Naive B cell (primary cell): ENCODE measurements at places on chromosomes 7 and 10. TPM values are rescaled to one million over a fixed set of nuclear protein-coding genes. Genes with fewer than 3 reads are reported as not detected.

- no peaks in the 10 kb centered on the region for H3K36me3 ChIP-seq
- H3K27me3 ChIP-seq, result peaks cover 7% of the 10 kb centered on the region
- H3K4me3 ChIP-seq, result no peak overlapping the region
- H3K4me1 ChIP-seq, result no peaks in the 10 kb centered on the region
- no peak overlapping the region for H3K27ac ChIP-seq
- DNase-seq, result no peak
Observed at GRCh38 chr10:125123476-125124114, 36.8 kb downstream of the CTBP2 start.

DNA sequence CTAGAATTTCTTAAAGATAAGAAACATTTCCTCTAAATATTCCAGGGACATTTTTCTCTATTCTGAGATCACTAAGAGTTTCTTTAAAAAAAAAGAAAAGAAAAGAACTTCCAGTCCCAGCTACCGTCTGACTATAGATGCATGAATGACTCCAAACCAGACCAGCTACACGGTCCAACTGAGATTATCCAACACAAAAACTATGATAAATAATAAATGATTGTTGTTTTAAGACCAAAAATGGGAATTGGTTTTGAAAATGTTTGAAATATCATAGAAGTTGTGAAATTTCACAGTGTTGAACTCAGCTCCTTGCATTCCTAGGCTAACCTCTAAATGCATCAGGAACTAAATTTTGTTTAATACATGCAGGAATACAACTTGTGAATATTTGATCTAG is 1619.6 kb upstream of the LRRTM3 start:
- no peaks in the 10 kb centered on the region for H3K27me3 ChIP-seq
- H3K4me1 ChIP-seq, result no peaks in the 10 kb centered on the region
- no peaks in the 10 kb centered on the region for H3K36me3 ChIP-seq
- no peak for DNase-seq
- H3K27ac ChIP-seq, result no peak overlapping the region

- H3K27me3 ChIP-seq, result no peaks in the 10 kb centered on the region
- peaks cover 5% of the 10 kb centered on the region for H3K36me3 ChIP-seq
- no peak overlapping the region for H3K27ac ChIP-seq
- peak overlapping the region; percentile 12 for H3K4me3 ChIP-seq
- no peak for DNase-seq
Observed at GRCh38 chr7:103346396-103346795, 1.0 kb upstream of the PSMC2 start.

- no peak overlapping the region for H3K27ac ChIP-seq
- peaks cover 39% of the 10 kb centered on the region for H3K27me3 ChIP-seq
- H3K4me1 ChIP-seq, result no peaks in the 10 kb centered on the region
- no peak for DNase-seq
- no peaks in the 10 kb centered on the region for H3K36me3 ChIP-seq
Observed at GRCh38 chr7:55303220-55303619, 61.9 kb upstream of the LANCL2 start.

Gene VSIR
- 64.0 TPM for polyA plus RNA-seq

DNA sequence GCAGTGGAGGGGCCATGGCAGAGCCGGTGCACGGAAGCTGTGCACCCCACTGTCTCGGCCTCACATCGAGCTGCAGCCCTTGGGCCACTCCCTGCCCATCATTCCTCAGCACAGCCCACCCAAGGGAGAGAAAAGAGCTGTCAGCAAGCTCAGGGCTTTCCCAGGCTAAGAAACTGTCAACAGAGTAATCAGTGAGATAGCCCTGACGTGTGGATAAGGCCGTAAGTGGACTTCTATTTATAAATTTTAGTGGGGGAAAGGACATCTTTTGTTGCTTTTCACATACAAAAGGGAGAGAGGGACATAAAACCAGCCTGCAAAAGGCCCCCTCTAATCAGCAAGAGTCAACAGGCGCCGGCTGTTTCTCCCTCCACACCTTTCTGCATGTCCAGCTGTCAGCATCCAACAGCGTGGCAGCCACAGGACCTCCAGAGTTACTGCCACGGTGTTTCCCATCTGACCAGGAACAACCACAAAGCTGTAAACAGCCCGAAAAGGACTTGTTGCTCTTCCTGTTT is 56.8 kb upstream of the DDC start:
- H3K4me1 ChIP-seq, result no peaks in the 10 kb centered on the region
- no peak overlapping the region for H3K27ac ChIP-seq
- H3K27me3 ChIP-seq, result peaks cover 11% of the 10 kb centered on the region
- H3K36me3 ChIP-seq, result no peaks in the 10 kb centered on the region
- DNase-seq, result no peak

- H3K4me3 ChIP-seq, result no peak overlapping the region
- no peaks in the 10 kb centered on the region for H3K4me1 ChIP-seq
- H3K27ac ChIP-seq, result no peak overlapping the region
- H3K27me3 ChIP-seq, result no peaks in the 10 kb centered on the region
Observed at GRCh38 chr7:30923009-30923773, 11.5 kb downstream of the AQP1 start.

Gene ANKRD22
- polyA plus RNA-seq, result not detected

DNA sequence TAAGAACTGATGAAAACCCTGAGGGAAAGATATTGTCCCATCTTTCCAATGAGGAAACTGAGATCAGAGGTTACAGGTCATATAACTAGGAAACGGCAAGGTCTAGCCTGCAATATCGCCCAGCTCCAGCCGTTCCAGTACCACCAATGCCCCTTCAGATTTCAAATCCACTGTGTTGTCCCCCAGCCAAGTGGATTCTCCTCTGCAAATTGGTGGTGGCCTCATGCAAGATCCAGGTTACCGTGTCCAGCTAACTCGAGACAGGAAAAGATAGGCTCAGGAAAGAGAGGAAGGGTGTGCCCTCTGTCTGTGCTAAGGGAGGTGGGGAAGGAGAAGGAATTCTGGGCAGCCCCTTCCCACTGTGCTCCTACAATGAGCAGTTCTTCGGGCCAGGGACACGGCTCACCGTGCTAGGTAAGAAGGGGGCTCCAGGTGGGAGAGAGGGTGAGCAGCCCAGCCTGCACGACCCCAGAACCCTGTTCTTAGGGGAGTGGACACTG is 25.3 kb downstream of the PRSS2 start:
- peaks cover 76% of the 10 kb centered on the region for H3K4me1 ChIP-seq
- peak overlapping the region; percentile 99 for H3K4me3 ChIP-seq
- peak overlapping the region; percentile 100 for H3K27ac ChIP-seq
- DNase-seq, result no peak

DNA sequence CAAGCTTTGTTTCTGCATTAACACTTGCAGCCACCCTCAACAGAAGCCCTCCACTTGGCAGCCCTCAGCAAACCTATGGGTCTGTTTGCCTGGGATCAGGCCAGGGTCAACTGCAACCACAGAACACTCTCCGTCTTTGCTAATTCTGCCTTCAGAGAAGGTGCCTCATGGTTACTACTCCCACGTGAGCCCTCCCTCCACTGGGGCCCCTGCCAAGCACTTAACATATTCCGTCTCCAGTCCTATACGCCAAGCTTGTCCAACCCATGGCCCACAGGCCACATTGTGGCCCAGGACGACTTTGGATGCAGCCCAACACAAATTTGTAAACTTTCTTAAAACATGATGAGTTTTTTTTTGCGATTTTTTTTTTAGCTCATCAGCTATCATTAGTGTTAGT is 54.7 kb downstream of the HSPA12A start:
- no peak for DNase-seq
- H3K36me3 ChIP-seq, result no peaks in the 10 kb centered on the region
- no peaks in the 10 kb centered on the region for H3K4me1 ChIP-seq
- no peak overlapping the region for H3K27ac ChIP-seq

- H3K27ac ChIP-seq, result no peak overlapping the region
- H3K4me1 ChIP-seq, result peaks cover 12% of the 10 kb centered on the region
- H3K27me3 ChIP-seq, result peaks cover 23% of the 10 kb centered on the region
- DNase-seq, result no peak
- H3K36me3 ChIP-seq, result no peaks in the 10 kb centered on the region
Observed at GRCh38 chr7:129438281-129438838, 4.1 kb downstream of the STRIP2 start.

Gene COL1A2
- not detected for polyA plus RNA-seq

DNA sequence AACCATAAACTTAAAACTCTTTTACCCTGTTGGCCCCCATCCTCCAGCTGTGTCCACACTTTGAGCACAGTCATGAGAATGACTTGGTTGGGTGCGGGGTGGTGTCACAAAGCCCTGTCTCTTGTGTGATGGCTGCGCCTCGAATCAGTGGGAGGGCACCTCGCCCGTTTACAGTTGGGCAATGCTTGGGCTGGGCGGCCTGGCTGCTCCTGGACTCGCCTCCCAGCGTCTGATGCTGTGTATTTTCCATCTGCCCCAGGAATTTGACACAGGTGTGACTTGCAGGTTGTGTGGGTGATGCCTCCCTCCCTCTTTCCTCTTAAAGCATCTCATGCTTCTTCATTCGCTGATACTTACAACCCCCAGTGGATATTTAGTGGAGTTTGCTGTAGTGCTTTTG is 33.7 kb downstream of the CHST12 start:
- H3K27me3 ChIP-seq, result no peaks in the 10 kb centered on the region
- no peak for DNase-seq
- H3K4me3 ChIP-seq, result no peak overlapping the region
- H3K36me3 ChIP-seq, result no peaks in the 10 kb centered on the region

Gene FKBP6
- not detected for polyA plus RNA-seq

DNA sequence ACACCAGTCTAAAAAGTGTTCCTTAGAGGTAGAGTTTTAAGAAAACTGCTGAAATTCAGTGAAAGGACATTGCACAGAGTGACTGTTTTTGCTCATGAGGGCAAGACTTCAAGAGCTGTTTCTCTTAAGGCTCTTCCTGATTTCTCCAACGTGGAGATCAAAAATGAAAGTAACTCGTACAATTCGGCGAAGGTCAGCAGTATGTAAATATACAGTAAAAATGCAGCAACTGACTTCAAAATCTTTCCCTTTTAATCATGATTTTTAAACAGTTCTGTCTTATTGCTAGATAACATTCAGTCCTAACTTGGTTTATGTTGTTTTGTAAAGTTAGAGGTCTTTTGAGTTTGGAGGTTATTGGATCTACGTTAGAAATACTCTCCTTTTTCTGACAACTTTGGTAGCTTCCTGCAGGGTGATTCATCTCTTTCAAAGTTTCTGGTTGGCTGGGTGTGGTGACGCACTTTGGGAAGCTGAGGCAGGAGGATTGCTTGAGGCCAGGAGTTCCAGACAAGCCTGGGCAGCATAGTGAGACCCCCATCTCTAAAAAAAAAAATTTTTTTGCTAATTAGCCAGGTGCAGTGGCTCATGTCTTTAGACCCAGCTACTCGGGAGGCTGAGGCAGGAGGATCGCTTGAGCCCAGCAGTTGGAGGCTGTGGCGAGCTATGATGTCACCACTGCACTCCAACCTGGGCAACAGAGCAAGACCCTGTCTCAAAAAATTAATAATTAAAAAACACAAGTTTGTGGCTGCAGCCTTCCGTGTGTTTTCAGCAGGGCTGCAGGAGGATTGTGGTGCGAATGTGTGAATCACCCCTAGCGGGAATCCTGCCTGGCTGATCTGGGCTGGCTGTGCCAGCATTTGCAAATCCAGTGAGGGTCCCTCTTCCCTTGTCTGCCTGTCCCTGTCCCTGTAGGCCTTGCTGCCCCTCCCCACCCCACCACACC is 29.2 kb upstream of the AP5Z1 start:
- H3K27ac ChIP-seq, result peak overlapping the region; percentile 90
- peaks cover 17% of the 10 kb centered on the region for H3K36me3 ChIP-seq
- H3K4me1 ChIP-seq, result peaks cover 43% of the 10 kb centered on the region
- peak overlapping the region; percentile 86 for H3K4me3 ChIP-seq
- H3K27me3 ChIP-seq, result no peaks in the 10 kb centered on the region
- peak; percentile 17 for DNase-seq

DNA sequence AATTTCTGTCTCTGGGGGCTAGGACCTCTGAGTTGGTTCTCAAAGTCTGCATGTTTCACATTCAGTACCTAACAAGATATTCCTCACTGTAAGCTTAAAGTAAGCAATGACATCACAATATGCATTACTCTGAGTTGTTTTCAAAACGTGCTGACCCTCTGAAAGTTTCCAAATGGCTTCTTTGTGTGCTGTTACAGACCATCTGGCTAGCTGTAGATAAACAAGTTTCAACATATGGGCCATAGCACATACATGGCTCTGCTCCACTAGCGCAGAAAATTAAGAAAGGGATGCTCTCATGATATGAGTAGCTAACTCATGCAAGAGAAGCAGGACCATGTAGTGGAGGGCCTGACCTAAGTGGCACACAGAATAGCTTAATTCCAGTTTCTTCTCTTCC is 119.0 kb downstream of the HTR7 start:
- no peak for DNase-seq
- no peaks in the 10 kb centered on the region for H3K4me1 ChIP-seq
- H3K36me3 ChIP-seq, result no peaks in the 10 kb centered on the region
- H3K4me3 ChIP-seq, result no peak overlapping the region
- H3K27me3 ChIP-seq, result peaks cover 8% of the 10 kb centered on the region
- no peak overlapping the region for H3K27ac ChIP-seq

Gene IDI2
- not detected for polyA plus RNA-seq

Gene OR2A5
- not detected for polyA plus RNA-seq

Gene GPR37
- not detected for polyA plus RNA-seq

DNA sequence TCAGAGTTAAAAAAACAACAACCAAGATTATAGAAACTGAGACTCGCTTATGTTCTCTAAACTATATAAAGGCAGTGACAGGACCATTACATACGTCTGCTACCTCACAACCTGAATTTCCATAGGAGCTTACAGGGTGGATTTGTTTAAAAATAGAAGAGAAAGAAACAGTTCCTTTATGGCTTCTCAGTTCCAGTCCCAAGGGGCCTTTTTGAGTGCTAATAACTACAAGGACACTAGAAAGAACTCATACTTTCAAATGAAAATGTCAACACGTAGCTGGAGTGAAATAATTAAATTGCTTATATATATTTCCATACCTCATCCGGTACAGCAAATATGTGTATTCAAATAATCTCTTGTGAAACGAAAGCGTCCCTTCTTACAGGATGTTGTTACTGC is 19.7 kb downstream of the TSPAN12 start:
- no peaks in the 10 kb centered on the region for H3K4me1 ChIP-seq
- H3K4me3 ChIP-seq, result no peak overlapping the region
- H3K27ac ChIP-seq, result no peak overlapping the region
- no peak for DNase-seq

GRCh38 chr7:51701935-51702334 is 385.3 kb upstream of the COBL start:
- H3K4me3 ChIP-seq, result no peak overlapping the region
- H3K27me3 ChIP-seq, result no peaks in the 10 kb centered on the region
- H3K4me1 ChIP-seq, result no peaks in the 10 kb centered on the region
- H3K36me3 ChIP-seq, result no peaks in the 10 kb centered on the region
- H3K27ac ChIP-seq, result no peak overlapping the region

Gene NODAL
- not detected for polyA plus RNA-seq

Gene NRG3
- not detected for polyA plus RNA-seq

DNA sequence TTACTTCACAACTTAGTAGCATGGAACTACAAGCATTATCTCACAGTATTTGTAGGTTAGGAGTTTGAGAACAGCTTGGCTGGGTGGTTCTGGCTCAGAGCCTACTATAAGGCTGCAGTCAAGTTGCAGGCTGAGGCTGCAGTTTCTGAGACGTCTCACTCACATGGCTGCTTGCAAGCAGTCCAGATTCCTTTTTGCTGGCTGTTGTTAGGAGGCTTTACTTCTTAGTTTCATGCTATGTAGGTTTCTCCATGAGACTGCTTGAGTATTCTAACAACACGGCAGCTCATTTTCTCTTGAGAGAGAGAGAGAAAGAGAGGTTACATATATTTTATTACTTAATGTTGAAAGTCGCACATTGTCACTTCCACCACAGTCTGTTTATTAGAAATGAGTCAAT is 1073.9 kb downstream of the NXPH1 start:
- H3K27me3 ChIP-seq, result no peaks in the 10 kb centered on the region
- no peaks in the 10 kb centered on the region for H3K4me1 ChIP-seq
- no peak overlapping the region for H3K27ac ChIP-seq
- no peak for DNase-seq
- H3K36me3 ChIP-seq, result no peaks in the 10 kb centered on the region

GRCh38 chr10:120735773-120736371 is 115.3 kb upstream of the WDR11 start:
- DNase-seq, result no peak
- H3K4me1 ChIP-seq, result no peaks in the 10 kb centered on the region
- peaks cover 18% of the 10 kb centered on the region for H3K27me3 ChIP-seq
- peak overlapping the region; percentile 58 for H3K27ac ChIP-seq
